Naive thymus-derived CD8-positive, alpha-beta T cell (primary cell): ENCODE measurements at places on chromosomes 6 and 20.

GRCh38 chr20:20463933-20464374 is 96.0 kb downstream of the INSM1 start:
- no peaks in the 10 kb centered on the region for H3K27me3 ChIP-seq
- peaks cover 10% of the 10 kb centered on the region for H3K36me3 ChIP-seq
- H3K27ac ChIP-seq, result no peak overlapping the region
- H3K4me1 ChIP-seq, result peaks cover 6% of the 10 kb centered on the region

DNA sequence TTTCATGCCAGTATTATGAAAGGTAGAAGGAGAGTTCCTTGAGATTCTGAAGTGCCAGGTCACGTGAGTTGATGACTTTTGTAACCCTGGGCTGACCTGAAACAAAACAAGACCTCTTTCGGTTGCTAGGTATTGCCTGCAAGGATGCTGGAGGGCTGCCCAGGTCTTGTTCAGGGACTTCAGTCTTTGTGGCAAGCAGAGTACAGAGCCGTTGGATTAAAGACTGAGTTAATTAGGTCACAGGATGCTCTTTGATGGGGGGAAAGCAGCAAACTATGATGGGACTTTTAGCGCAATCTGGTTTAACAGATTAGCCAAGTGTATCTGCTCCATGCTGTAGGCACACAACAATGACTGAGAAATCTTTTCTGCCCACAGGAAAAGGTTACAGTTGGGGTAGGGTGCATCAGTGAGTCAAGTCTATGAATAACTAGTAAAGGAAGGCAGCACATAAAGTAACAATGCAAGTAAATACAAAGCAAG is 12.8 kb upstream of the ELOVL5 start:
- peaks cover 54% of the 10 kb centered on the region for H3K4me1 ChIP-seq
- peak overlapping the region; percentile 93 for H3K27ac ChIP-seq
- no peaks in the 10 kb centered on the region for H3K27me3 ChIP-seq
- H3K4me3 ChIP-seq, result peak overlapping the region; percentile 92

- H3K4me3 ChIP-seq, result no peak overlapping the region
- H3K36me3 ChIP-seq, result no peaks in the 10 kb centered on the region
- no peaks in the 10 kb centered on the region for H3K27me3 ChIP-seq
- DNase-seq, result no peak
Measured at GRCh38 chr6:43856005-43856765, 86.2 kb downstream of the VEGFA start.

DNA sequence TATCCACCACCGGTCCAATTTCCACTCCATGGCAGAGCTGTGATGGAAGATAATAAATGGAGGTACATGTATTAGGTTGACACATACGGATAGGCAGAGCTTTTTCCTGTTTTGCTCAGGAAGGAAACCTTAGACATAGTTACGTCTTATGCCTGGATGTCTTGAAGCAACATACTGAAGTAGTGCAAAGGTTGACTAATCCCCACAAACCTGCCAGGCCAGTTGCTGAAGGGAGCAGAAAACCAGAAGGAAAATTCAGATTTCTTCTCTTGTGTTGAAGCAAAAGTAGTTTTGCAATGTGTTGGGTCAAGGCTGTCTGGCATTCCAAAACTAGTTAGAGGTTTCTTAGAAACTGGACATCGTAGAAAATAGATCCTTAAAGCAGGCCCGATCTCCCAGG is 68.7 kb downstream of the PHACTR1 start:
- H3K4me3 ChIP-seq, result no peak overlapping the region
- H3K27me3 ChIP-seq, result peaks cover 27% of the 10 kb centered on the region
- H3K4me1 ChIP-seq, result no peaks in the 10 kb centered on the region
- no peak for DNase-seq
- no peaks in the 10 kb centered on the region for H3K36me3 ChIP-seq

GRCh38 chr6:52635049-52635577 is 35.8 kb upstream of the TMEM14A start:
- peaks cover 6% of the 10 kb centered on the region for H3K27me3 ChIP-seq
- peaks cover 4% of the 10 kb centered on the region for H3K4me1 ChIP-seq
- H3K4me3 ChIP-seq, result peak overlapping the region; percentile 12
- no peaks in the 10 kb centered on the region for H3K36me3 ChIP-seq
- H3K27ac ChIP-seq, result no peak overlapping the region
- no peak for DNase-seq

DNA sequence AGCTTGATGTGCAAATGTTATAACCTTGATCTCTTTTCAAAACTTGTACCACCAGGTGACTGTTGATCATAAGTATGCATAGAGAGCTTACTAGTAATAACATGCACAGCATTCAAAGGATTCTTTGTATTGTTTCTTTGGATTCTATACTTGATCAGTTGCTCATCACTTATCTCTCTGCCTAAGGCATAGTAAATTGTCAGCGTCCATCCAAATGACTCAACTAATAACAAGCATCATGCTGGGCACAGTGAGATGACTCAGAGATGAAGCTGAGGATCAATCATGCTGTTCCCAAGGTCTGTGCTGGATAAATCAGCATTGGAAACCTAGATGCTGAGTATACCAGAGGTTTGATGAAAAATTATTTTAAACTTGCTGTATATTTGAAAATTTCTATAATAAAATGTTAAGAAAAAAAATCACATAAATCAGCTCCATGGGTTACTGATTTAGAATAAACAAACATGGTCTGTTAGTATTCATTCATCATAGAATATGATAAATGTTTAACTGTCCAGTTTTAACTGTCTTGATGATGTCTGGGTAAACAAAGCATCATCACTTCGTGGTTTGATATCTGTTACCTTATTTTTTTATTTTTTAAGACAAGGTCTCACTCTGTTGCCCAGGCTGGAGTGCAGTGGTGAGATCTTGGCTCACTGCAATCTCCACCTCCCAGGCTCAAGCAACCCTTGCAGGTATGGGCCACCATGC is 45.6 kb upstream of the SGK1 start:
- no peak for DNase-seq
- H3K4me1 ChIP-seq, result peaks cover 6% of the 10 kb centered on the region
- H3K27ac ChIP-seq, result no peak overlapping the region
- H3K27me3 ChIP-seq, result no peaks in the 10 kb centered on the region

GRCh38 chr6:140063021-140063399 is 688.6 kb upstream of the CITED2 start:
- H3K27me3 ChIP-seq, result peaks cover 15% of the 10 kb centered on the region
- no peak for DNase-seq
- H3K4me3 ChIP-seq, result no peak overlapping the region
- H3K4me1 ChIP-seq, result no peaks in the 10 kb centered on the region
- H3K36me3 ChIP-seq, result no peaks in the 10 kb centered on the region

GRCh38 chr6:109014606-109015005 is 80.0 kb downstream of the SESN1 start:
- H3K4me1 ChIP-seq, result peaks cover 48% of the 10 kb centered on the region
- peak overlapping the region; percentile 71 for H3K27ac ChIP-seq
- H3K4me3 ChIP-seq, result no peak overlapping the region

DNA sequence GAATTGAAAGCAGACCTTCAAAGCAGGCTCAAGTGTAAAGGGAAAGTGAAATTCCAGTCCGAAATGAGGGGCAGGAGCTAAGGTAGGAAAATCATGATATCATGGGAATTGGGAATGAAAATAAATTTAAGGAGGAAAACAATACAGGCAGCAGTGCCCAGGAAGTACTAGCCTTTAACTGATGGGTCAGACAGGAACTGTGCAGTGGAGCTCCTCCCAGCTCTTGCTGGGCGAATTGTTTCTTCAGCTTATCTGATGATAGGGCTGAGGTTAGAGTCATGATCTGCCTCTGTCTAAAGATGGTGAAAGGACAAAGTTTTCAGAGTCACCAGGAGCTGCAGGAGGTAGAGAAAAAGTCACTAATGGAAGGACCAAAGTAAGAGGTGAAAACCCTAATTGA is 457.9 kb upstream of the PTCHD4 start:
- no peaks in the 10 kb centered on the region for H3K36me3 ChIP-seq
- H3K4me3 ChIP-seq, result no peak overlapping the region
- no peaks in the 10 kb centered on the region for H3K27me3 ChIP-seq
- H3K27ac ChIP-seq, result no peak overlapping the region

DNA sequence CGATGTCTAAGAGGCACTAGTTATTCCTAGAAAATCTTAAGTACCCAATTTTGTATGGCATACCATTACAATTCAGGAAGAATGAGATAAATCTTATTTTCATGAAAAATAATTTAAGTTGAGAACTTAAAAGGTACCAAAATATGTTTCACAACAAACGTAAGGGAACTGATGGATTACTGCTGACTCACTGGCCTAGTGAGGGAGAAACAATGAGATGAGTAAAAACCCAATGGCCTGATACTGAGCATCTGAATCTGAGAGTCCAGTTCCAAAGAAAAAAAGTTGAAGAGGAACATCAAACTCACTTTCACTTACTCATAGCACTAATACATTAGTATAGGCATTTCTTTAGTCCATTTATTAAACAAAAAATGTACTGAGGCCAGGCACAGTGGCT is 56.0 kb downstream of the MDN1 start:
- no peaks in the 10 kb centered on the region for H3K27me3 ChIP-seq
- no peak overlapping the region for H3K4me3 ChIP-seq
- no peak for DNase-seq
- H3K27ac ChIP-seq, result no peak overlapping the region
- peaks cover 8% of the 10 kb centered on the region for H3K36me3 ChIP-seq
- no peaks in the 10 kb centered on the region for H3K4me1 ChIP-seq

GRCh38 chr20:11378252-11378651 is 539.4 kb upstream of the BTBD3 start:
- no peak overlapping the region for H3K4me3 ChIP-seq
- no peak overlapping the region for H3K27ac ChIP-seq
- no peaks in the 10 kb centered on the region for H3K36me3 ChIP-seq
- DNase-seq, result no peak
- peaks cover 9% of the 10 kb centered on the region for H3K27me3 ChIP-seq

DNA sequence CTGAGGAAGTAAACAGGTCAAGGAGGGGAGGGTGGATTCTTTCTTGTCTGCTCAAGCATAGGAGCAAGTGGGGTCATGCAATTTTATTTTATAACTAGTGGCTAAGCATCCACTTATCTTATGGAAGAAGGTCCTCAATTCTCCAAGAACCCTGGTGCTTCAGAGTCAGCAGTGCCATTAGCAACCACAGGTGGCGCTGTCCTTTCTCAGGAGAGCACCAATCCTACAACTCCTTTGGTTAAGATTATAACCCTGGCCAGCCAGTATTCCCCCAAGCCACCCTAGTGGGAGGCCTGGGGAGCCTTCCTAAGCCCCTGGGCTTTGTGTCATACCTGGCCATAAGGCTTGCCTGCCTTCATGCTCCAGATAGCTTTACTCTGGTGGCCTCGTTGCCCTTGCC is 60.7 kb downstream of the PCSK2 start:
- no peak overlapping the region for H3K4me3 ChIP-seq
- H3K27ac ChIP-seq, result no peak overlapping the region
- H3K4me1 ChIP-seq, result no peaks in the 10 kb centered on the region

GRCh38 chr6:112007254-112007653 is 46.6 kb upstream of the CCN6 start:
- no peak overlapping the region for H3K27ac ChIP-seq
- H3K4me3 ChIP-seq, result no peak overlapping the region
- no peak for DNase-seq
- H3K27me3 ChIP-seq, result no peaks in the 10 kb centered on the region

- DNase-seq, result no peak
- peaks cover 3% of the 10 kb centered on the region for H3K27me3 ChIP-seq
- H3K36me3 ChIP-seq, result no peaks in the 10 kb centered on the region
- H3K27ac ChIP-seq, result no peak overlapping the region
Measured at GRCh38 chr20:24747010-24747712, 201.9 kb upstream of the CST7 start.

DNA sequence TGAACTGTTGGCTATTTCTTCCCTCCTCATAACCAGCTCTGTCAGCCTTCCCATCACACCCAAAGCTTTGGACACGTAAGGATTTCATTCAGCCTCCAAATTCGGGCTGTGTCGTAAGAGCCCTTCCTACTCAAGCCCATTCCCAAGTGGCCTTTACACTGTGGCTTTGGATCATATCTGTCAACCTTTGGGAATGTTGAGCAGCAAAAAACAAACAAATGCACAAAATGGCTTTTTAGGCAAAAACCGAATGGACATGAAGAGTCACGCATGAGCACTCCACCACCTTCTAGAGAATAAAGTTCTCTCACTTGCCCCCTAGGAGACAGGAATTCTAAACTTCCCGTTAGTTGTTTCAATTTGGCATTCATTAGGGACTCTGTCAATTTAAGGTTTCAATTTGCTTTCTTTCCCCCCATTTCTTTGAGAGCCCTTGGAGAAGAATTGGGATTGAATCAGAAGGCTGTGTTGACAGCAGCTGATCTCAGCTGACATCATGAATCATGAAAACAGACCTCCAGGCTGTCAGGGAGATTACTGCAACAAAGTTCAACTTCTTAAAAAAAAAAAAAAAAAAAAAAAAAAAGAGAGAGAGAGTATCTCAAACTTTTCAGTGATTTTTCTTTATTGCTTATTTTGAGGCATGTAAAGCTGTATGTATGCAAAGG is 110.3 kb downstream of the BCAS1 start:
- no peaks in the 10 kb centered on the region for H3K36me3 ChIP-seq
- no peak overlapping the region for H3K4me3 ChIP-seq
- peak overlapping the region; percentile 50 for H3K27ac ChIP-seq

- DNase-seq, result no peak
- H3K27ac ChIP-seq, result no peak overlapping the region
- H3K4me1 ChIP-seq, result peaks cover 11% of the 10 kb centered on the region
- no peak overlapping the region for H3K4me3 ChIP-seq
- H3K36me3 ChIP-seq, result peaks cover 12% of the 10 kb centered on the region
Measured at GRCh38 chr6:170286246-170286933, 4.5 kb downstream of the DLL1 start.

- no peak for DNase-seq
- no peak overlapping the region for H3K27ac ChIP-seq
- no peaks in the 10 kb centered on the region for H3K36me3 ChIP-seq
Measured at GRCh38 chr6:112232845-112233256, 21.5 kb downstream of the LAMA4 start.

DNA sequence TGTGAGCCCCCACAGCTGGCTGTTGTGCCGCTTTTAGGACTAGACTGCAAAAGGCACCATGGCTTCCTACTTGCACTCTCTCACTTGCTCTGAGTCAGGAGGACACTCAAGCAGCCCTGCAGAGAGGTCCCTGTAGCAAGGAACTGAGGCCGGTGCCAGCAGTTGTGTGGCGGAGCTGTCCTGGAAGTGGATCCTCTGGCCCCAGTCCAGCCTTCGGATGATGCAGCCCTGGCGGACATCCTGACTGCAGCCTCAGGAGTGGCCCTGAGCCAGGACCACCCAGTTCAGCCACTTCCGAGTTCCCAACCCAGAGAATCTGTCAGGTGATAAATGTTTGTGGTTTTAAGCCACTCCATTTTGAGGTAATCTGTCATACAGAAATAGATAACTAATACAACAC is 17.5 kb downstream of the CTCFL start:
- H3K4me1 ChIP-seq, result peaks cover 6% of the 10 kb centered on the region
- no peak overlapping the region for H3K4me3 ChIP-seq
- no peak overlapping the region for H3K27ac ChIP-seq

- H3K4me1 ChIP-seq, result peaks cover 24% of the 10 kb centered on the region
- H3K4me3 ChIP-seq, result peak overlapping the region; percentile 15
- H3K27ac ChIP-seq, result no peak overlapping the region
- H3K36me3 ChIP-seq, result no peaks in the 10 kb centered on the region
Measured at GRCh38 chr6:2542858-2543218, 207.9 kb downstream of the MYLK4 start.
